ENCODE measurements at places on chromosomes 13 and 19.

- no peak for DNase-seq
These were observed 9.8 kb downstream of the ZNF229 start for GRCh38 chr19:44438441-44438840.

GRCh38 chr19:35421362-35421761 lies 26.7 kb upstream of the FFAR2 start:
- DNase-seq: no peak

GRCh38 chr13:42859760-42860159 lies 78.4 kb downstream of the FAM216B start:
- no peak for DNase-seq

DNA sequence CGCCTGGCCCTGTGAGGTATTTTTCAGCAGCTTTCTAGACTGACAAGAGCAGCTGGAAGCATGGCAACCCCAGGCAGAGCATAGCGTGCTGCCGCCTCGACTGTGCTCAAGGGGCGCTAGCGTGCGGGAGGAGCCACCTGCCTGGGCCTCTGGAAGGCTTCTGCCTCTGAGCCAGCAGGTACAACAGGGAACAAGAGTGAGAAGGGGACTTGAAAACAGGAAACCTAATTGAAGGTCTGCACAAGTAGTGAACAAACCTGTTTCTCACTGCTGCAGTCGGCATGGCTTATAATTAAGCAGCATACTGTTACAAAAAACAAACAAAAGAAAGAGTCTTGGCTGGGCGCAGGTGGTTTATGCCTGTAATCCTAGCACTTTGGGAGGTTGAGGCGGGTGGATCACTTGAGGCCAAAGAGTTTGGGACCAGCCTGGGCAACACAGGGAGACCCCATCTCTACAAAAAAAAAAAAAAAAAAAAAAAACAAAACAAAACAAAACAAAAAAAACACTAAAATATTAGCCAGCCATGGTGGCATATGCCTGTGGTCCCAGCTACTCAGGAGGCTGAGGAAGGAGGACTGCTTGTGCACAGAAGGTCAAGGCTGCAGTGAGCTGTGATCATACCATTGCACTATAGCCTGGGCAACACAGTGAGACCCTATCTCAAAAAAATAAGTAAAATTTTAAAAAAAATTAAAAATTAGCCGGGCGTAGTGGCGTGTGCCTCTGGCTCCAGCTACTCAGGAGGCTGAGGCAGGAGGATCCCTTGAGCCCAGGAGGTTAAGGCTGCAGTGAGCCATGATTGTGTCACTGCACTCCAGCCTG lies 12.6 kb upstream of the GARRE1 start:
- DNase-seq: no peak

DNA sequence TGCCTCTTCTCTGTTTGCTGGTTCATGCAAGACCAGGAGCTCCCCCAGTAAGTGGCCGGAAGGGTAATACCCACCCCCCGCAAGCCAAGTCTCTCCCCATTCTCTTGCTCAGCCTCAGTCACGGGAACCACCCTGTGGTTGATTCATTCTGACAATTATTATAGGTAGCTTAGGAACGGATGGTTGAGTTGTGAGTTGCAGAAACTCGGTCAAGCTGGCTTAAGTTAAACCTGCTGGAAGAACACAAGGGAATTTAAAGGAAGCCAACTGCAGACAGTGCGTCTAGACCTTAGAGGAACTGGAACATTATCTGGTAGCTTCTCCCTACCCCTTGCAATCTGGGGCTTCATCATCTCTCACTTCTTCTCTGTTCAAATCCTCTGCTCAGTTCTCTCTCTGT lies 8.9 kb downstream of the FPR1 start:
- DNase-seq: no peak

- no peak for DNase-seq
These were observed 603.7 kb upstream of the GPC6 start for GRCh38 chr13:92622905-92623304.

DNA sequence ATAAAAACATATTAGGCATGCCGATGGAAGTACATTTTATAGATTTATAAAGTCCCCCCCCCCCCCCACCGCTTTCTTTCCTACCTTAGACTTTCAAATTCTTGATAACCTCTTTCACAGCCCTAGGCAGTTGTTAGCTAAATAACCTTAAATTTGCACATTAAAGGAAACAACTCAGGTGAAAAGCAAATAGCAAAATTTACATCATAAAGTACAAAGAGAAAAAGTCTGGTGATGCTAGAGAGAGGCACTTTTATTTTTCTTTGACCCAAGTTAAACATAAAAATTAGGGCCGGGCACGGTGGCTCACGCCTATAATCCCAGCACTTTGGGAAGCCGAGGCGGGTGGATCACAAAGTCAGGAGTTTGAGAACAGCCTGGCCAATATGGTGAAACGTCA lies 15.0 kb upstream of the UBAC2 start:
- no peak for DNase-seq

GRCh38 chr13:87878706-87879105 lies 207.5 kb downstream of the SLITRK5 start:
- no peak for DNase-seq

GRCh38 chr19:57615346-57615745 lies 1.3 kb downstream of the ZNF134 start:
- DNase-seq: no peak

GRCh38 chr13:32415019-32415418 lies 12.9 kb downstream of the N4BP2L1 start:
- DNase-seq: no peak

DNA sequence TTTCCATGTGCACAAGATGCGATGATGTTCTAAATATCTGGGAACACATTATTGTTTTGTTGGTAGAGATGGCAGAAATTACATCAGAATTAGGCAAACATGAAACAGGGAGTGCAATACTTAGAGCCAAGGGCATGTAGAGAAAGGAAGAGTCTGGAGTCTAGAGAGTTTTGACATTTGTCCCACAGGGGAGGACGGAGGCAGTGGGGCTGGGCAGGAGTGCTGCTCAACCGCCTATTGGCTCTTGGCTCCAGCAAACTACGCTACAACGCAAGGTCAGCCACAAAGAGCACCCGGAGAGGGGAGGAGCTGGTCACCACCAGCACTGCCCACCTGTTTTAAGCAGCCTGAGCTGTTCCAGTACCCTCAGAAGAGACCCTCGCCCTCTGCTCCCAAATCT lies 108.3 kb downstream of the ABCC4 start:
- no peak for DNase-seq

DNA sequence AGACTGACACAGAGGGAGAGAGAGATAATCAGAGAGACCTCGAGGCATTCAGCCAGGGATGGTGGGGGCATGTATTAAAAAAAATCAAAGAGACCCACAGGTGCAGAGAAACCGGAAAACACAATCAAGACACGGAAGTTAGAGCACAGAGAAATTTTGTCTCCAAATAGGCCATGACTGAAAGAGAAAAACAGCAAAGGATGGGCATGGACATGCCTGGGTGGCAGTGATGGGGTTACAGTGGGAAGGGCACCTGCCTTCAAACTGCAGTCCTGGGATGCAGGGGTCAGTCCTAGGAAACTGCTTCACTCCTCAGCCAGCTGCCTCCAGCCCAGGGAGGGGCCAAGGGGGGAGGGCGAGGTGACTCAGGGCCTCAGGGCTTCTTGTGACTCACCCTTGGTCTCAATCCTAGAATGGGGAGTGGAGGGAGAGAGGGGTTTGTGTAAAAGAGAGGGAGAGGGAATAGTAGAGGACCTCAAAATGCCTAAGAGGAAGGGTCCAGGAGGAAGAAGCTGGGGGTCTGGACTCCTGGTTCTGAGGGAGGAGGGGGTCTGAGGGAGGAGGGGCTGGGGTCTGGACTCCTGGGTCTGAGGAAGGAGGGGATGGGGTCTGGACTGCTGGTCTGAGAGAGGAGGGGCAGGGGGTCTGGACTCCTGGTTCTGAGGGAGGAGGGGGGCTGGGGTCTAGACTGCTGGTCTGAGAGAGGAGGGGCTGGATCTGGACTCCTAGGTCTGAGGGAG lies 3.6 kb upstream of the KCNN4 start:
- DNase-seq: peak; percentile 24

DNA sequence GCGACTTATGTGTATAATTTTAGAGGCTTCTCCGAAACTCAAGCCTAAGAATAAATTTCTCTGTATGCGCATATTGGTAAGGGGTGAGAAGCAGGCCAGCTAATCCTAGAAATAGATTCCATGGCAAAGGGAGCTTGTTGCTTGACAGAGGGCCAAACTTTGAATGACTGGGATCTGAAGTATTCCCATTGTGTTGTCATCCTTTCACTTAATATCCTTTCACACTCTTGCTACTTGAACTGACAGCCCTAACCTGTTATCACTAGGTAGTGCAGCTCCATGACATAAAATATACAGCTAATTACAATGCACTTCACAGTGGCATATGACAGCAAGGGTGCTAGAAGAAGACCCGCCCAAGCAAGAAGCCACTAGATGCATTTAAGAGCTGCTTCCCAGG lies 309.8 kb downstream of the OXGR1 start:
- DNase-seq: no peak

- DNase-seq: no peak
These were observed 39.6 kb downstream of the CHST8 start for GRCh38 chr19:33661336-33661735.

GRCh38 chr19:33998739-33999345 lies 173.5 kb upstream of the LSM14A start:
- no peak for DNase-seq

- no peak for DNase-seq
These were observed 5.1 kb downstream of the CD37 start for GRCh38 chr19:49340069-49340864.

GRCh38 chr13:45132369-45133064 lies 12.2 kb downstream of the GTF2F2 start:
- no peak for DNase-seq

DNA sequence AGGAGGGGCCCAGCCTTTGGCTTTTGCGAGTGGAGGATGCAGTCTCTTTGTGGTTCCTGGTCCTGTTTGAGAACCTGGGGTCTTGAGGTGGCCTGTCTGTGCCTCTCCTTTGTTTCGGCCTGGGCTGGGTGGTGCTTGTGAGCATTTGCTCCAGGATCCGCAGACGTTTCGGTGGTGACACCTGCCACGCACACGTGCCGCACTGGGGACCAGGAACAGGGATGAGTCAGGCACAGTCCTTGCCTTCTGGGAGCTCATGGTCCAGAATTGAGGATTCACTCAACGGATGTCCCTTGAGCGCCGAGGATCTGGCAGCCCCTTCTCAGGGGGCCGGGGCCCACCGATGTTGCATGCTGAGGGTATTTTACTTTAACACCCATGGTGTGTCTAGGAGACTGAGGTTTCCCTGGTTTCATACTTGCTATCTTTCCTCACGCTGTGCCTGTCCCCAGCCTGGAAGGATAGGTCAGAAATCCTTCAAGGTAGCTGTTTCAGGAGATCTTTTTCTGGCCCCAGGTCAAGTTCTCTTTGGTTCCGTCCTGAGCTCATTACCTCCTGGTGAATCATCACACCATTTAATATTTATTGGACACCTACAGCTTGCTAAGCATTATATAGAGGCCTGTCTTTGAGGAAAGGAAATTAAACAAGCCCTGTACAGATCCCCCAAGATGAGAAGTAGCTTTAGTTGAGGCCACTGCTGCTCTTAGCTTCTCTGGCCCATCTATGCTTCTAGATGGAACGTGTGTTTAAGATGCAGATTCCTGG lies 5.1 kb downstream of the HDGFL2 start:
- DNase-seq: no peak

DNA sequence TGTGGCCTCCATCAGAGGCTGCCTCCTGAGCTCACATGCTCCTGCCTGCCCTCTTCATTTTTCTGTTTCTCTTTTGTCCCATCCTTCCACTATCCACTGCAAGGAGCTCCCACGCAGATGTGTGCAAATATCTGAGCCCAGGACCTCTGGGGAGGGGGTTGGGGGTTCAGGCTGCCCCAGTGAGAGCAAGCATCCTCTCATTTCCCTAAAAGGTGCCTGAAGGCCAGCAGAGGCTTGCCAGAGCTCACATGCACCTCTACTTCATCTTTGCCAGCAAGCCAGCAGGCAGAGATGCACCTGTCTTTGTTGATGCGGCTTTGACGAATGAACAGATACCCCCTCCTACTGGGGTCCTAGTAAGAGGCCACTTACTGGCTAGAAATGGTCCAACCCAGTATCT lies 128.8 kb downstream of the FGF9 start:
- no peak for DNase-seq

GRCh38 chr19:3642987-3643673 lies 16.5 kb upstream of the CACTIN start:
- DNase-seq: no peak

GRCh38 chr13:35925669-35926068 lies 205.5 kb downstream of the DCLK1 start:
- no peak for DNase-seq

GRCh38 chr19:40594657-40595091 lies 6.5 kb upstream of the LTBP4 start:
- no peak for DNase-seq

- DNase-seq: no peak
These were observed 2.1 kb upstream of the ZNF578 start for GRCh38 chr19:52451241-52451640.

- DNase-seq: no peak
These were observed 59.6 kb downstream of the PDS5B start for GRCh38 chr13:32645854-32646253.

- DNase-seq: no peak
These were observed 4.0 kb downstream of the PDS5B start for GRCh38 chr13:32590266-32590665.

DNA sequence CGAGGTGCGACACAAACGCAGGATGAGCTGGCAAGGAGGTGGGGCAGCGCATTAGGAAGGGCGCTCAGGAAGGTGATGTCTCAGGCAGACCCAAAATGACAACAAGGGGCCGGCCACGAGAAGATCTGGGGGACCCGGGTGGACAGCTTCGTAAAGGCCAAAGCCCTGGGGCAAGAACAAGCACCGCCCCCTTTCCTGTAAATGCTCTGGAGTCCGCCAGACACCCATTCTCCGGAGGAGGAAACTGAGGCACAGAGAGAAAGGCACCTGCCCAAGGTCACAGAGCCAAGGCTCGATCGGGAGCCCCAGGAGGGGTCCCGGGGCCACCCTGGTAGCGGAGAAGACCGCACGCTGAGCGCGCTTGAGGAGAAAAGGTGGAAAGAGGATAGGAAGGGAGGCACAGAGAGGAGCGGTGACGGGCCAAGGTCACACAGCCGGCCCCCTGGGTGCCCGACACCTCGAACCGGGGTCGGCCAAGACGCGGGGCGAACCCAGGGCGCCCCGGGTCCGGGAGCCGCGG lies 571 bp downstream of the SAFB2 start:
- no peak for DNase-seq

- no peak for DNase-seq
These were observed 206.8 kb downstream of the PCDH9 start for GRCh38 chr13:67023130-67023876.

DNA sequence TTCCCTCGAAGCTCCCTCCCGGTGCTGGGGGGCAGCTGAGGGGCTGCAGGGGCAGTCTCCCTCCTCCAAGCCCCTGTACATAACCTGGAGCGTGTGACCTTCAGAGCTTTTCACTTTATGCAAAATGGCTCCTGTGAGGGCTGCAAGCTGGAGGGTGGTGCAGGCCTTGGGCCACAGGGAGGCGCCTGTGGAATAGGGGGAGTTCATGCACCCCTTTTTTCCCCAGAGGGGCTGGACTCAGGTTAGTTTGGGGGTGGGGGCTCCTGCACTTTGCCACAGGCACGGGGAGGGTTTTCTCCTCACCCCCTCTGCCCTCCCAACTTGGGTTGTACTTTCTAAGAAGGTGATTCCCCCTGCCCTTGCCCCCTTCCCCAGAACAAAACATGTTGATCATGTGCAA lies 6.6 kb upstream of the PRR19 start:
- DNase-seq: no peak
